ENCODE measurements at places on chromosomes 13 and 19. TPM values are rescaled to one million over a fixed set of nuclear protein-coding genes. Genes with fewer than 3 reads are reported as not detected.

The SIGLEC11 gene
- not detected for total RNA-seq

DNA sequence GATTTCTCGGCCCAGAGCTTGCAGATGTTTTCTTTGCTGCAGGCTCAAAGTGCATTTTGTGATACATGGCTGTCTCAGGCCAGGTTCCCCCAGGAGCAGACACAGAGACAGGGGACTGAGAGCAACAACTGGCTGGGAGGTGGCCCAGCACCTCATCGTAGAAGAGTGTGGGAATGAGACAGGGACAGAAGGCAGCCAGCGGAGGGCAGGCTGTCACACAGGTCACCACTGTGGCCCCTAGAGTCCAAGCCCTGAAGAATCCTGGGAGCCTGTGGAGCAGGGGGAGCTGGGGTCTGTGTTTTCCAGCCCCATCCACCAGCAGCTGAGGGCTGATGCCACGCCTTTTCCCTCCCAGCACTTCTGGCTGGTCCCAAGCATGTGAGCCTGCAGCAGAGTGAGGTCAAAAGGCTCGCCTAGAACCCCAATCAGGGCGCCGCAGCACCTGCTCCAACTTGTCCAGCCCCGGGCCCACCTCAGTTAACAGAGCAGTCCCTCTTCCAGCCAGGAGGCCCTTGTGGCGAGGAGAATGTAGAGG, 723.8 kb downstream of the UQCRFS1 start:
- no peak for DNase-seq

- DNase-seq = no peak
Measured at GRCh38 chr13:90171649-90172048, 1175.8 kb upstream of the MIR17HG start.

DNA sequence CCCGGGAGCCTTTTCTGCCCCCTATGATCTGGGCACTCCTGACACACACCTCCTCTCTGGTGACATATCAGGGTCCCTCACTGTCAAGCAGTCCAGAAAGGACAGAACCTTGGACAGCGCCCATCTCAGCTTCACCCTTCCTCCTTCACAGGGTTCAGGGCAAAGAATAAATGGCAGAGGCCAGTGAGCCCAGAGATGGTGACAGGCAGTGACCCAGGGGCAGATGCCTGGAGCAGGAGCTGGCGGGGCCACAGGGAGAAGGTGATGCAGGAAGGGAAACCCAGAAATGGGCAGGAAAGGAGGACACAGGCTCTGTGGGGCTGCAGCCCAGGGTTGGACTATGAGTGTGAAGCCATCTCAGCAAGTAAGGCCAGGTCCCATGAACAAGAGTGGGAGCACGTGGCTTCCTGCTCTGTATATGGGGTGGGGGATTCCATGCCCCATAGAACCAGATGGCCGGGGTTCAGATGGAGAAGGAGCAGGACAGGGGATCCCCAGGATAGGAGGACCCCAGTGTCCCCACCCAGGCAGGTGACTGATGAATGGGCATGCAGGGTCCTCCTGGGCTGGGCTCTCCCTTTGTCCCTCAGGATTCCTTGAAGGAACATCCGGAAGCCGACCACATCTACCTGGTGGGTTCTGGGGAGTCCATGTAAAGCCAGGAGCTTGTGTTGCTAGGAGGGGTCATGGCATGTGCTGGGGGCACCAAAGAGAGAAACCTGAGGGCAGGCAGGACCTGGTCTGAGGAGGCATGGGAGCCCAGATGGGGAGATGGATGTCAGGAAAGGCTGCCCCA, 8.5 kb upstream of the CEACAM7 start:
- DNase-seq = no peak

GRCh38 chr13:46817095-46817494, 20.1 kb upstream of the ESD start:
- no peak for DNase-seq

The KIR2DL1 gene
- not detected for total RNA-seq

GRCh38 chr19:11067356-11068113, 21.7 kb upstream of the LDLR start:
- no peak for DNase-seq

- DNase-seq = no peak
Measured at GRCh38 chr13:101712026-101712348, 259.5 kb downstream of the ITGBL1 start.

DNA sequence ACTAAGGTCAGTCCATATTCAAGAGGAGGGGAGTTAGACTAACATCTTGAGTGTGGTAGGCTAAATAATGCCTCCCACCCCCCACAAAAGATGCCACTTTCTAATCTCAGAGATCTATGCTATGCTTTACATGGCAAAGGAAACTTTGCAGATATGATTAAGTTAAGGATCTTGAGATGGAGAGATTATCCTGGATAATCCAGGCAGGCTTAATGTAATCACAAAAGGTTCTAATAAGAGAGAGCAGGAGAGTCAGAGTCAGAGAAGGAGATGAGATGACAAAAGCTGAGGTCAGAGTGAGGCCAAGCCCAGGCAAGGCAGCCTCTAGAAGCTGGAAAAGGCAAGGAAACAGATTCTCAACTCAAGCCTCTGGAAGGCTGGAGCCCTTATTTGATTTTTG, 1011.6 kb downstream of the PCDH9 start:
- no peak for DNase-seq

GRCh38 chr19:46859637-46860124, 1.1 kb upstream of the ARHGAP35 start:
- no peak for DNase-seq

- DNase-seq = no peak
Measured at GRCh38 chr13:61156753-61157152, 258.9 kb downstream of the PCDH20 start.

GRCh38 chr13:30687601-30688000, 47.7 kb upstream of the ALOX5AP start:
- DNase-seq = no peak

The CYSLTR2 gene
- 0.75 TPM for total RNA-seq

The CAMSAP3 gene
- total RNA-seq = 0.67 TPM

The KHSRP gene
- total RNA-seq = 415 TPM

DNA sequence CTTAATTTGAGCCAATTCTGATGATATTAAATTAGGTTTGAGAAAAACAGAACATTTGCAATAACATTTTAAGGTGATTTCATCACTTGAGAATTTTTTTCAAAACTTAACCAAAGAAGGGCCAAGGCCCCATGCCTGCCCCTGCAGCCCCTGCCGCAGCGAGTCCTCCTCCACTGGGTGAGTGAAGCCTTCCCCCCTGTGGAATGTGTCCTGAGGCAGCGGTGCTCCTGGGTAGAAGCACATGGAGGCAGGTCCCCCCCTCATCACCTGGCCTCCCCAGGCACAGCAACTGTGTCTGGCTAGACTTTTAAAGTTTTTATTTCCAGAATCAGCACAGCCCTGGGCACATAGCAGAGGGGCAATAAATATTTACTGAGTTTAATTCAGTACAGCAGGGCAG, 10.8 kb downstream of the SOX1 start:
- no peak for DNase-seq

GRCh38 chr19:42313096-42313839, at the start of gene TMEM145:
TMEM145 (plus strand) TSS chr19:42313309; CDS start chr19:42313377, 68 bp downstream.
- peak; percentile 35 for DNase-seq

GRCh38 chr19:40252395-40252794, 25.9 kb upstream of the CCNP start:
- no peak for DNase-seq

DNA sequence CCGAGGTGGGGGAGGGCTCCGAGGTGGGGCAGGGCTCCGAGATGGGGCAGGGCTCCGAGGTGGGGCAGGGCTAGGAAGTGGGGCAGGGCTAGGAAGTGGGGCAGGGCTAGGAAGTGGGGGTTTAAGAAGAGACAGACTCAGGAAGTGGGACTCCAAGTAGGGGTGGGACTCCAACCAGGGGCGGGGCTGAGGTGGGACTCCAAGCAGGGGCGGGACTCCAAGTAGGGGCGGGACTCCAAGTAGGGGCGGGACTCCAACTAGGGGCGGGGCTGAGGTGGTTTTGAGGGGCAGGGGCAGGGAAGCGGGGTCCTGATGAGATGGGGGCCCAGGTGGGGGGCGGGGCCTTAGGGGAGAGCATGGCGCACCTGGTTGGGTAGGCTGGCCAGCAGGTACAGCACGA, 13.6 kb downstream of the CFD start:
- DNase-seq = peak; percentile 76

- no peak for DNase-seq
Measured at GRCh38 chr13:71864986-71865873, 1.8 kb downstream of the DACH1 start.

The INAFM1 gene
- total RNA-seq = 10.2 TPM

GRCh38 chr19:15758379-15758778, 20.6 kb downstream of the OR10H3 start:
- no peak for DNase-seq

DNA sequence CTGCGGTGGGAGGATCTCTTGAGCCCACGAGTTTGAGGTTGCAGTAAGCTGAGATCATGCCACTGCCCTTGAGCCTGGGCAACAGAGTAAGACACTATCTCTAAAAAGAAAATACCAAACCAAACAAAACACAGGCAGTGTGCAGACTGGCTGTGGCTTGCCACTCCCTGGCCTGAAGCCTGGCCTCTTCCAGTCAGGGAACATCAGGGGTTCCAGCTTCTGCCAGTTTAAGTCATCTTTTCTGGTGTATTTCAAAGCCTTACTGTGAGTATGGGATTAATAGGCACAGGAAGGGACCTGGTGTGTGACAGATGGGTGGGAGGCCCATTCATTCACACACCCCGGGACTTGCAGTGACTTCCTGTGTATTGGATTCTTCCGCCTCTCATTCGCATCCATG, 27.0 kb upstream of the F2RL3 start:
- no peak for DNase-seq

DNA sequence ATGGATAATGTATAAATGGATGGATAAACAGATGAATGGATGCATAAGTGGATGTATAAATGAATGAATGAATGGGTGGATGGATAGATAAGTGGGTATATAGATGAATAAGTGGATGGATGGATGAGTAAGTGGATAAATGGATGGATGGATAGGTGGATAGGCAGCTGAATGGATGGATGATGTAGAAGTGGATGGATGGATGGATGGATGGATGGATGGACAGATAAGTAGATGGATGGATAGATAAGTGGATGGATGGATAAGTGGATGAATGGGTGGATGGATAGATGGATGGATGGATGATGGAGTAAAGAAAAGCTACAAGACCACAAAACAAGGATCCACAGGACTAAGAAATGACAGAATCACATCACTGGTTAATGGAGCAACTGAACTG, 9.0 kb upstream of the COMP start:
- no peak for DNase-seq

GRCh38 chr19:3431760-3432397, 48.4 kb downstream of the SMIM24 start:
- no peak for DNase-seq

GRCh38 chr19:11261971-11262839, at the start of gene DOCK6:
DOCK6 (minus strand) TSS chr19:11262524; CDS start chr19:11262440, 84 bp downstream.
- no peak for DNase-seq

DNA sequence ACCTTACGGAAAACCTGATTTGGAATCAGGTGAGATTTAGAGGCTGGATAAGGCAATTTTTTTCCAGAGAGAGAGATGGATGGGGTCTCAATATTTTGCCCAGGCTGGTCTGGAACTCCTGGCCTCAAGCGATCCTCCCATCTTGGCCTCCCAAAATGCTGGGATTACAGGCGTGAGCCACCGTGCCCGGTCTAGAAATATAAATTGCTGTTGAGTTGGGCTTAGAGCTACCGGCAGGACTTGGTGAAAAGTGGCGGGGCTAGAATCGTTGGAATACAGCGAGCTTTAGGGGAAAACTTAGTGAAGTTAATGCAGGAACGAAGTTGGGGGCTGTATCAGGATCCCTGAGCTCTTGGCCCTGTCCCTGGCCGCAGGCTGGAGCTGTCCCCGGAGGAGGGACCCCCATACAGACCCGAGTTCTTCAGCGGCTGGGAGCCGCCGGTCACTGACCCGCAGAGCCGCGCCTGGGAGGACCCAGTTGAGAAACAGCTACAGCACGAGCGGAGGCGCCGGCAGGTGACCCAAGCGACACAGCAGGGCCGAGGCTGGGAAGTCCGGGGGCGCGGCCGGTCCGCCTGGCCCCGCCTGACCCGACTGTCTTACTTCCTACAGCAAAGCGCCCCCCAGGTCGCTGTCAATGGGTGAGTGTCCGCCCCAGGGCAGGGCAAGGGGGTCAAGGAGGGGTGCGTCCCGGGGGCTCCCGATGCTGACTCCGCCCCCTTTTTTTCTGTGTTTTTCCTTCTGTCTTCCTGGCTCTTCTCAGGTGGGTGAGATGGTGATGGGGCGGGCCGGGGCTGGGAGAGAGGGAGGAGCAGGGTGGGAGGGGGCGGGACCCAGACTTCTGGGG, 7.6 kb downstream of the EPS8L1 start:
- no peak for DNase-seq

- no peak for DNase-seq
Measured at GRCh38 chr13:50509771-50510441, 333.6 kb downstream of the DLEU7 start.

GRCh38 chr13:46126552-46127357, 21.9 kb upstream of the CPB2 start:
- peak; percentile 38 for DNase-seq

GRCh38 chr19:35908010-35908441, at the start of gene TYROBP:
TYROBP (minus strand) TSS chr19:35908295; CDS start chr19:35908228, 67 bp downstream.
- no peak for DNase-seq

GRCh38 chr19:14979476-14980255, at the start of gene SLC1A6:
SLC1A6 (minus strand) TSS chr19:14979864; CDS start chr19:14972910, 6,954 bp downstream.
- DNase-seq = no peak

DNA sequence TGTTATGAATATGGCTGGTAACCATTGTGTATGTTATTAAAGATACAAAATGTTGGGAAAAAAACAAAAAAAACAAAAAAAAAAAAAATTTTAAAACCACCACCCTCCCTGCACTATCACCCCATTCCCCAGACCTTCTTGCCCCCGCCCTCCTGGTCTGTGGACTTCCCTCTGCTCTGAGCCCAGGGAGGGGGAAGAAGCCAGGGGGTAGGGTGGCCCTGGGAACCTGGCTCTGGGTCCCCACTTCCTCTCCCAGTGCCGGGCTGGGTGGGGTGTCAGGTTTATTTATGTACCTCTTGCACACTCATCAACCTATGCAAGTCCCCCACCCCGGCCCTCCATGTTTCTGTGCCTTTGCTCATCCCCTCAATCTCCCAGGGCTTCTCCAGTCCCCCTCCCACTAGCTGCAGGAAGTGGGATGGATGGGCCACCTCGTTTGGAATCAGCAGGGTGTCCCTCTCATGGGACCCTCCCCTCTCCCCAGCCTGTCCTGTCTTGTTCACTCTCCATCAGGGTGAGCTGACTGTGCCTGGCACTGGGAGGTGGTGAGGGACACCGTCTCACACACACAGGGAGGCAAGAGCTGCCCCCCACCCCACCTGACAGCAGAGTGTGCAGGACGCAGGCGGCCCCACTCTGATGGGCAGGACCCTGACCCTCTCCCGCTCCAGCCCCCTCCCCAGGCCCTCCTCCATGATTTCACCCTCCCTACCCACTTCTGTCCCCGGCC, 5.9 kb downstream of the PAF1 start:
- no peak for DNase-seq

GRCh38 chr13:113819341-113819730, 44.5 kb downstream of the GAS6 start:
- no peak for DNase-seq
